ENCODE measurements at places on chromosomes 3 and 15.

DNA sequence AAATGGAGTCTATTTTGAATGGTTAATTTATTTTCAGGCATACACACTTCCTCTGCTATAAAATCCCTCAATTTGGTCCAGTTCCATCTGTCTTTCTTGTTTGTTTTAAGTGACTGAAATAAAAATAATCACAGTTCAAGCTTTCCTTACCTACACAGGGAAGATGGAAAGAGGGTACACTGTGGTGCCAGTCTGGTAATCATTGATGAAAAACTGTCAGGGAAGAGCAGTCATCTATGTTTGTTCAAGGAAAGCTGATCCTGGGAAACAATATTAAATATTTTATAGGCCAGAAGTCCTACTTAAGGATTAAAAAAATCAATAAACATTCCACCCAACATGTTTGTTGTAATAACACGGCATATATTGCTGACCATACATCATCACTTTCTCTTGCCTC is 115.2 kb upstream of the KCNMB2 start:
- peak; percentile 84 for DNase-seq

DNA sequence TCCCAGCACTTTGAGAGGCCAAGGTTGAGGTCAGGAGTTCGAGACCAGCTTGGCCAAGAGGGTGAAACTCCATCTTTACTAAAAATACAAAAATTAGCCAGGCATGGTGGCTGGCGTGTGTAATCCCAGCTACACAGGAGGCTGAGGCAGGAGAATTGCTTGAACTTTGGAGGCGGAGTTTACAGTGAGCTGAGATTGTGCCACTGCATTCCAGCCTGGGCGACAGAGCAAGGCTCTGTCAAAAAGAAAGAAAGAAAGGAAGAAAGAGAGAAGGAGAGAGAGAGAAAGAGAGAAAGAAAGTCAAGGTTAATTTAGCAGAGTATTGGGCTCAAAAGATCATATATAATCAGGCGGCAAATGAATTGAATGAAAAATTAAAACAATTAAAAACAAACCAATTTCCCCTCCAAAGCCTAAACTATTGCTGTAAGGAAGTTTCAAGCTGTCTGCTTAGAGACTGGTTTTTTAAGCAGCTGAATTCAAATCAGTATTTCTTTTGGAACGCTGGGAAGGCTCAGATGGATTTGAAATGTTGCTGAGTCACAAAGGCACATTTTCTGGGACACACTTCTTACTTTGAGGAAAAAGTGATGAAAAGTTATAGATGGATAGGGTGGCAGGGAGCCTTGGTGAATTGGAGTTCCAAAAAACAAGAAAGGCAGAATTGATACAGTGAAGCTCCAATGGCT is 81.3 kb upstream of the BHLHE40 start:
- DNase-seq: no peak

GRCh38 chr15:76996526-76997401 is 1.8 kb downstream of the PSTPIP1 start:
- peak; percentile 23 for DNase-seq

DNA sequence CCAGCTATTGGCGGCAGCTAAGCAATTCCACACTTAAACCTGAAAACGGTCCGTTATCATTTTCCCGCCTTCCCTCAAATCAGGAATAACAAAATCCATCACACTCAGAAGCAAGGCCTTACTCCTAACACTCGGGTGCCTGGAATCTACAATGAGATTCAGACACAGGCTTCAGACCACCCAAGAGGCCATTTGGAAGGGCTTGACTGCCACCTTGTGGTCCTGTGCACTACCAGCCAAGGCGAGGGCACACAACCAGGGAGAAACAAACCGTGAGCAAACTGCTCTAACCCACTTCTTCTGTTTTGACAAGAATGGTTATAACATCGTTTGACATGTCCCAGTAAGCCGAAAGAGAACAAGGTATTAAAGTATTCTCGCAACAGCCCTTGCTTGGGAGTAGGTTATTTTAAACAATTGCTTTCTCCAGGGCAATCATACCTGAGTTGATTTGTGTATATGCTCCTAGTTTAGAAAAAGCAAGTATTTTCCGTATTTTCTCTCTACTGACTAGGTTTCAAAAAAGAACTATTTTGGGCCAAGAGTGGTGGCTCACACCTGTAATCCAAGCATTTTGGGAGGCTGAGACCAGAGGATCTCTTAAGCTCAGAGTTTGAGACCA is 40.1 kb upstream of the TAFA4 start:
- peak; percentile 54 for DNase-seq

DNA sequence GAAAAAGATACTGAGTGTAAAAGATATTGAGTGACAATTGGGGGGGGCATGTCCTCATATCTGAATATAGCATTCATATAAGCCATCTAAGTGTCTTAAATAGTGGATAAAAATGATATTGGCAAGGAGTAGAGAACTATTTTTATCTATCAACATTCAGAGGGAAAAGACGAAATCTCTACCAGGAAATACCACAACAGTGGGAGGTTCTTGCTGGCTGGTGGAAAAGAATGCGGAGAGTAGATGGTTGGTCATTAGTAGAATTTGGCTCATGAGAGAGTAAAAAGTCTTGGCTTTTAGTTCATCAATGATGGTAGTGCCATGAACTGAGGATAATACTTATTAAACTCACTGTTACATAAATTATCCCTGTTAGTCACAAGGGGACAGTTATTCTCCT is 4.8 kb upstream of the TCF12 start:
- no peak for DNase-seq

DNA sequence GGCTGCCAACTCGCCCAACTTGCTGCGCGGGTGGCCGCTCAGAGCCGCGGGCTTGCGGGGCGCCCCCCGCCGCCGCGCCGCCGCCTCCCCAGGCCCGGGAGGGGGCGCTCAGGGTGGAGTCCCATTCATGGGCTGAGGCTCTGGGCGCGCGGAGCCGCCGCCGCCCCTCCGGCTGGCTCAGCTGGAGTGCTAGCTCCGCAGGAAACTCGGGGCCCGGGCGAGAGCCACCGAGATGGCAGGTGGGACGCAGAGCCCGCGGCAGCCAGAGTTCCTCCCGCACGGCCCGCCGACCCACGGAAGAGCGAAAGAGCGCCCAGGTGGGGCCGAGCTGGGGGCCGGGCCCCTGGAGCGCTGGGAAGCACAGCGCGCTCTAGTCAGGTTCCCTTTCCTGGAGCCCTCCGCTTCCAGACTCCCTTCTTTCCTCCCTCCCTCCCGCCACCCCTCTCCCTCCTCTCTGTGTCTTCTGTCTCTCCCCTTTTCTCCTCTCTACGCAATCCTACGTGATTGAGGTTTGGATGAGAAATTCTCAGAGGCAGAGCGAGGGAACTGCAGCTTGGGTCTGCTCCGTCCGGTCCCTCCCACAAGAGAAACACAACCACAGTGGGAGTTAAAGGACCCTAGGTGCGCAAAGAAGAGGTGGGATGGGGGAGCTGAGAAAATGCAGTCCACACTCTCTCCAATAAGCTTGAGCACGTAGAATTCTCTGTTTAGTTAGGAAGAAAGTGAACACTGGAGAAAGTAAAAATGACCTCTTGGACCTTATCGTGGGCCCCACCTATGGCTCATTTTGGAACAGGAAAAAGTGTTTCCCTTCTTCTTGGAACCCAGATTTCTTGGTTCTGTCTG is 317.3 kb downstream of the FGF12 start:
- DNase-seq: peak; percentile 55

DNA sequence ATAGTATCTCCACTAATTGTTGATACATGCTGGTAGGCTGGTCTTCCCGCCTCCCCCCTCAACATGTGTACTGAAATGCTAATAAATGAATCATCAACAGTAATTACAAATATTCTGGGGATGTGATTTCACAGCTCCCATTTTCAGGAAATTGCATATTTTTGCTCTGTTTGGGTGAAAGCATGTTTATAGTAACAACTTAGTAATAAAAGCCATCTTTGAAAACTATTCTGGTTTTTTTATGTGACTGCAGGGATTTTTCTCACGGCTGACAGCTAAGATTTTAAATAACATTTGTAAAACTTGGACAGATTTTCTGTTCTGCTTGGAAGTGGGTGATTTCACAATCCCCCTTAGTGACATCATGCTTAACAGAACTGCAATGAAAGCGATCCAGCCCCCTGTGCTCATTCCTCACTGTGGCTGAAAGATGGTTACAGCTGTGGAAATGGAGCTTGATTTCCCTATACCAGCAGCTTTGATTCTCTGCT is 25.6 kb upstream of the FAM174B start:
- DNase-seq: no peak

- DNase-seq: no peak
These were observed 55.9 kb upstream of the PHLDB2 start for GRCh38 chr3:111803123-111803593.

DNA sequence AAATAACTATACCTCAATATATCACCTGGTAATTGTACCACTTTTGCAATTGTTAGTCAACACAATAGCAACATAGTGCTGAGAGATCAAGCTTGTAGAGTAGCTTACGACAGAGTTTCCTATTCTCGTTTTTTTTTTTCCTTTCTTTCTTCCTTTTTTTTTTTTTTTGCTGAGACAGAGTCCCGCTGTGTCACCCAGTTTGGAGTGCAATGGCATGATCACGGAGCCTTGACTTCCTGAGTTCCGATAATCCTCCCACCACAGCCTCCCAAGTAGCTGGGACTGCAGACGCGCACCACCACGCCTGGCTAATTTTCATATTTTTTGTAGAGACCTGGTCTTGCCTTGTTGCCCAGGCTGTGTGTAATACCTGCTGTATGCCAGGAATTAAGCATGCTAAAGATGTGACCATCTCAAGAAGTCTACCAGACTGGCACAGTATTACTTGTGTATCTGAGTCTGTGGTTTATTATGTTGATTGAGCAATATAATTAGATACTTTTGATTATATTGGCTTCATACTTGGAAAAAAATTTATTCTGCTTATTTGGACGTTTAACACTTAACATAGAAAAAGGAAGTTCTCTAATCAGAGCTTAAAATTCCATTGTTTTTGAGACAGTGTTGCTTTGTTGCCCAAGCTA is 3.0 kb downstream of the SELENOT start:
- no peak for DNase-seq

- no peak for DNase-seq
These were observed 291.5 kb upstream of the TBL1XR1 start for GRCh38 chr3:177488740-177489139.

DNA sequence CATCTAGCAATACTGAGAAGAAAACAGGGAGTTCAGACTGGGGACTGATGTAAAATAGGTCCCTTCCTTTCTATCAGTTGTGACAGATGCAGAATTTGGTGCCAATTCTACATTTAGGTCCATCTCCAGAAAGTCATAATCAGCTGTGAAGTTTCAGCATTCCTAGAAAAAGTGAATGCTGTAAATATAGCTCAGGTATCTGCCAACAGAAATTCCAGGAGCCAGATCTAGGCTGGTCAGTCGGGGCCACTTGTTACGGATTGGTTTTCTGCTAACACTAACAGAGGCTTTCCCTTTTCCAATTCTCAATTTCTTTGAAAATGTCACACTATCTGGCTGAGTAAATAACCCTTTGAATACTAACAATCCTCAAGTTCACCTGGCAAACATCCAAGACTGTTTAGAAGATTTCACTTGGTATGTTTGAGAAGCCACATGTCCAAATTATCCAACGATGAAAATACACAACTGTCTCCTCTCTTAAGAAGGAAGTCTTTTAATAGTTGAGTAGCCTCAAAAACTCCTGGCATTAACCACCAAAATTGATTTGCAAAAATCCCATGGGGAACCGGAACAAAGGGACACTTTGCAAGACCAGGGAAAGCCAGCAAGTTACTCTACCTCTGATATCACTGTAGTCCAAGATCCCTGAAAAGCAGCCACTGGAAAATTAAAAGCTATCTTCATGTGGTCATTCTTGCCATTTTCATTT is 222.3 kb downstream of the ZMAT3 start:
- peak; percentile 54 for DNase-seq

- peak; percentile 60 for DNase-seq
These were observed 2.6 kb downstream of the ITIH4 start for GRCh38 chr3:52827866-52828376.

- no peak for DNase-seq
These were observed 29.5 kb downstream of the APBA2 start for GRCh38 chr15:28915041-28915810.

DNA sequence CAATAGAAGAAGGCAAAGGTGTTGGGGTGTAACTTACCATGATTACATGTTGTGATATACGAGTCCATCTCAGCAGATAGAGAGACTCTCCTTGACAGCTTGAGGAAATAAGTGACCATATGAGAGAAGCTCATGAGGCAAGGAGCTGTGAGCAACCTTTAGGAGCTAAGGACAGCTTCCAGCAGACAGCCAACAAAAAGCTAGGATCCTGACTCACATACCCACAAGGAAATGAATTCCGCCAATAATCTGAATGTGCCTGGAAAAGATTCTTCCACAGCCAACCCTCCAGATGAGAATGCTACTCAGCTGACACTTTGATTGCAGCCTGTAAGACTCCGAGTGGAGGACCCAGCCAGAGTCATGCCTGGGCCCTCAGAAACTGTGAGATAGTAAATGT is 339.6 kb upstream of the TPRG1 start:
- DNase-seq: no peak

DNA sequence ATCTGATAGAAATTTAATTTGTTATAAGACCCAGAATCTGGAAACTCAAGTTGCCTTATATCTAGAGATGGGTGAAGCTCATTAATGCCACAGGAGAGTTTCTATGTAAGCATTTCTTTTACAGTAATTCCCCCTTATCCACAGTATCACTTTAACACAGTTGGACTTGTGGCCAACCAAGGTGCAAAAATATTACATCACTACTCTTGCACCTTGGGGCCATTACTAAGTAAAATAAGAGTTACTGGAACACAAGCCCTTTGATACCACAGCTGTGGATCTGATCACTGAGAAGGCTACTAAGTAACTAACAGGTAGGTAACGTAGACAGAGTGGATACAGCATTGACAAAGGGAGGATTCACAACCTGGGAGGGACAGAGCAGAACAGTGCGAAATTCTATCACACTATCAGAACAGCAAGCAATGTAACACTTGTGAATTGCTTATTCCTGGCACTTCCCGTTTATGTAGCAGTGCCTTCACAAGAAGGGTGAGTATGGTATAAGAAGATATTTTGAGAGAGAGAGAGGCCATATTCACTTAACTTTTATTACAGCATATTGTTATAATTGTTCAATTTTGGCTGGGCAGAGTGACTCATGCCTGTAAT is 33.9 kb upstream of the TOPBP1 start:
- DNase-seq: no peak

- peak; percentile 8 for DNase-seq
These were observed 69.9 kb upstream of the NDUFB4 start for GRCh38 chr3:120526011-120526870.

- no peak for DNase-seq
These were observed 173.5 kb downstream of the OR4M2 start for GRCh38 chr15:22253676-22254408.

GRCh38 chr3:47223755-47224154 is 58.8 kb downstream of the KIF9 start:
- no peak for DNase-seq

DNA sequence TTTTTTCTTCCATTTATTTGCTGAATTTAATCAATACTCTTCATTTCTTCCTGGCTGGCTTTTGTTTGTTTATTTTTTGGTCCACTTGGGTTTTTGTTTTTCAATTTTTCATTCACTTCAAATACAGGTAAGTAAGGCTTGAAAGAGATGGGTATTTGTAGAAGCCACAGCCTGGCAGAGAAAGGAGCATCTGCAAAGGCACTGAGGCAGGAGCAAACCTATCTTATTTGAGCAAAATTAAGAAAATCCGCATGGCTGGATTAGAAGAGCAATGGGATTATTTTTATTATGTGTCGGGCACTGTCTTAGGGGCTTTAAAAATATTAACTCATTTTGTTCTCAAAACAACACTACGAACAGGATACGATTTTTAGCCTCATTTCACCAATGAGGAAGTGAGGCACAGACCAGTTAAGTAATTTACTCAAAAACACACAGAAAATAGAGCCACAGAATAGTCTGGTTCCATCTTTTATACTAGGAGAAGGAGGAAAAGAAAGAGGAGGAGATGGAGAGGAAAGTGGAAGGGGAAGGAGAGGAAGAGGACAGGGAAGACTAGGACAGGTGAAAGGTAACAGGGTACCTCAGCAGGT is 35.1 kb upstream of the CCDC80 start:
- no peak for DNase-seq

All from DMS53 (cell line).